ENCODE measurements at places on chromosomes 2 and 18.

- no peak for DNase-seq
Measured at GRCh38 chr2:127397568-127398238, 9.9 kb upstream of the MAP3K2 start.

- DNase-seq, result no peak
Measured at GRCh38 chr2:176491172-176491904, 222.1 kb downstream of the MTX2 start.

DNA sequence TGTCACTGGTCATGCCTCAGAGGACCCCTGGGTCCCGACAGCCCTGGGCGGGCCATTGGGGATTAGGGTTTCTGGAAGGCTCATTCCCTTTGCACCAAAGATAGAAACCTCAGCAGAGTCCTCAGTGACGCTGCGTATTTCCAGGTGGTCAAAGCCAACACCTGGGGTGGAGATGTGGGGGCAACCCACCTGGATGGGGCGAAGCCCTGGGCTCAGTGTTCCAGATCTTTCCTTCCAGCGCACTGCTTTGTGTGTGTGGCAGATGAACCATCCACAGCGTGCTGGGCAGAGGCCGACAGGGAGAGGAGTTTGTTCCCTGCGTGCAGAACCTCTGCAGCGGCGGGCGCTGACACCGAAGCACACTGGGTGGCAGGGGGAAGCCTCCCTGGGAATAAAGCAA, 143.9 kb downstream of the CTIF start:
- DNase-seq, result no peak

DNA sequence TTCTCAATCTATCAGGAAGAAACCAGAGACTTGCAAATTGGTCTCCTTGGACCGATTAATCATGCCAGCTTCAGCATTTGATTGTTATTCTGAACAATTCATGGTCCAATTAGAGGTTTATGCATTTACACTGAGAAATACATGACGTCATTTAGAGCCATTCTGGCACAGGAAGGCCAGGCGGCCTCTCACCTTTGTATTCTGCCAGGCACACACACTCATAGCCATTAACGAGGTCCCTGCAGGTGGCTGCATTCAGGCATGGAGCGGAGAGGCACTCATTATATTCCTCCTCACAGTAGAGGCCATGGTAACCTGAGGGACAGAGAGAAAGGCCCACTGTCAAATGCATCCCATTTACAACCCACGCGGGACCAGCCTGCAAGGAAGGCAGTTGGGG, 146.8 kb upstream of the PID1 start:
- no peak for DNase-seq

- no peak for DNase-seq
Measured at GRCh38 chr18:75253784-75254183, 43.2 kb downstream of the TSHZ1 start.

- no peak for DNase-seq
Measured at GRCh38 chr18:56224669-56225561, 413.5 kb downstream of the TXNL1 start.

DNA sequence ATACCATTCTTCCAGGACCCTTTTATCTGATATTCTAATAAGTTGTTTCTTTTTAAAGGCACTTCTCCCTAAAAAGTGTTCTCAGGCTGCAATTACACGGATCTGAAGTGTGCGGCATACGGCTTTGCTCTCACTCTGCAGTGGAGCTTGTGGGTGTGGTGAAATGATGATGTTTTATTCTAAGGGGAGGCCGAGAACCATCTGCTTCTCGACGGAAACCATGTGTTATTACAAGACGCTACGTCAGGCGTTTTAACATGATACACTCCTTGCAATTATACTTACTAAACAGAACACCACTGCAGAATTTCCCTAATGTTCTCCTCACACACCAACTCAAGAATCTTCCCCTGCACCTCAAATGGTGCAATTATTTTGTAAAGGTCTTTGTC, 34.9 kb upstream of the CTDP1 start:
- DNase-seq, result no peak

GRCh38 chr2:48715042-48715899, 40.3 kb downstream of the LHCGR start:
- no peak for DNase-seq

DNA sequence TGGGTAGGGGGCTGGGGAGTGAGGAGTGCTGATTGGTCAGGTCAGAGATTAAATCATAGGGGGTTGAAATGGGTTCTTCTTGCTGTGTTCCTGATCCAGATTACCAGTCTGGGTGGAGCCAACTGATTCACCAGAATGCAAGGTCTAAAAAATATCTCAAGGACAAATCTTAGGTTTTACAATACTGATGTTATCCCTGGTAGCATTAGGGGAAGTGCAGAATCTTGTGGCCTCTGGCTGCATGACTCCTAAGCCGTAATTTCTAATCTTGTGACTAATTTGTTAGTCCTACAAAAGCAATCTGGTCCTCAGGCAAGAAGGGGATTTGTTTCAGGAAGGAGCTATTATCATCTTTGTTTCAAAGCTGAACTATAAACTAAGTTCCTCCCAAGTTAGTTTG, 289.2 kb upstream of the KYNU start:
- no peak for DNase-seq

GRCh38 chr18:34760444-34760843, 50.3 kb downstream of the DTNA start:
- DNase-seq, result peak; percentile 37

DNA sequence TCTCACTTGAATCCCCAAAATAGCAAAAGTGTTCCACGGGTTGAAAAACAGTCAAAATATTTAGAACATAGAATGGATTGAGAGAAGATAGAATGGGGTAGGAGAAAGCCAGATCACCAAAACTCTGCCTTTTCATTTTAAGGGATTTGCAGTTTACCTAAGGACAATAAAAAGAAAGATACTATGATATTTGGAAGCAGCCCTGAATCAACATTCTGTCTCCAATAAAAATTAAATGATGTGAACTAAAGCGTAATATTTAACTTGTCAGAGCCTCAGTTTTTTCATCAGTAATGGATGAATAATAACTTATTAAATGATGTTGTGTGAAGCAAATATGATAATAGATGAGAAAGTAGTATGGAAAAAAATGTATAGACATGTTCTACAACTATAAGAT, 100.2 kb upstream of the REG3G start:
- DNase-seq, result no peak

GRCh38 chr2:119377294-119377992, 10.7 kb downstream of the DBI start:
- DNase-seq, result no peak

DNA sequence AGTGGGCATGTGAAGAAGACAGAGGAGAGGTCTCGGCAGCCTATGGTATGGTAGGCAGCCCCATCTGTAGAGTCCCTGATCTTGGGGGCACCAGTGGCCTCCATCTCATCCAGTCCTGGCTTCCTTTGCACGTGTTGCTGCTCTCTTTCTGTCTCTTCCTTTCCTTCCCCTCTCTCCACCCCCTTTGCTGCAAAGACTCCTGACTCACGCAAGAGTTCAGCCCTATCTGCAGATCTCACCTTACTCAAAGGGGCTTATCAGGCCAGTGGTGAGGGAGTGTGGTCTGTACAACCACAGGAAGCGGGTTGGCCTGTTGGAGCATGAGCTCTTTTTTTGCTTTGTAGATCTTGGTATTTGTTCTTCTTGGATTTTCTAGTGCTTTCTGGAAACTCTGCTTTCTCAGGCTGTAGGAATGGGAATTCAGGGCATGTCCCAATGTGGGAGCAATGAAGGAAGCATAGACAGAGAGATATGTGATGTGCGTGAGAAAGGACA, 14.6 kb upstream of the NT5DC4 start:
- DNase-seq, result no peak

- no peak for DNase-seq
Measured at GRCh38 chr2:179454443-179455171, 190.0 kb upstream of the SESTD1 start.

DNA sequence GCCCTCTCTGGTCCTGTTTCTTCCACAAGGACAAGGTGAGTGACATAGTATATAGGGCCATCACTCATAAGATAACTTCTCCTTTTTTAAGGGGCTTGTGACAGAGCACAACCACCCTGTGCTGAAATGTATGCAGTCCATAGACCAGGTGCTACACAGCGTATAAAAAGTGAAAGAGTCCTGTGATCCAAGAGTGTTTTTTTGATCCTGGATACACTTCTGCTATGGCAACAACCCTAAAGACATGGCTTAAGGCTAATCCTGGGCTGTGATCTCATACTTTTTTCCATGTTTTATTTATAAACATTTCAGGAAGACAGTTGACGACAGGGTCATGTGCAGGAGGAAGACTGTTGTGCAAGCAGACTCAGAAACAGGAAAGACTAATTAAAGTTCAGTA, 400.5 kb upstream of the TCF4 start:
- no peak for DNase-seq

- DNase-seq, result no peak
Measured at GRCh38 chr2:218047536-218048225, 21.4 kb upstream of the RUFY4 start.

- peak; percentile 51 for DNase-seq
Measured at GRCh38 chr2:236168110-236169080, at the start of gene GBX2. TSS of gene GBX2 (minus strand) at chr2:236168386. CDS start at chr2:236167971, 415 bp downstream.

DNA sequence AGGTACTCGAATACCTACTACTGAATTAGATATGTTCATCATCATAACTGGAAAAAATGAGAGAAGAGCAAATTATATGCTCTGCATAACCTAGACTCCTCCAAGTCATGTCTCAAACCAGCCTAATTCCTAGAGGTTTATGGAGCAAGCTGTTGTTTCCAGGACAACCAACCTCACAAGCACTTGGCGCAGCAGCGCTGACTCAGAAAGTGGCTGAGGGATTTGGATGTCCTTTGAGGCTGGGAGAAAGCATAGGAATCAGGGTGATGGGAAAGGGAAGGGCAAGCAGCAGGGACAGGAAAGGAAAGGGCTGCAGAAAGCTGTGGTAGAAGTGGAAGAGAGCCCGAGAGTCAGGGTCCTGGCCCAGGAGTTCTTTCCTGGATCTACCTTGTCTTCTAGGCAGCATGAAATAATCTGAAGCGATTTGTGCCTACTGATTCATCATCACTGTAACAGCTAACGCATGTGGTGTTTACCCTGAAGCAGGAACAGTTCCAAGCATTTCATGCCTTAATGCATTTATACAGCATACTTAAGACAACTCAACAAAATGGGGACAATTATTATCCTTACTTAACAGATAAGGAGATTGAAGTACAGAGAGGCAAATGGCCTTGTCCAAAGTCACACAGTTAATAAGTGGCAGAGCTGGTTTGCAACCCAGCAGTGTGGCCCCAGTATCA, 3.7 kb downstream of the PLEK start:
- DNase-seq, result no peak

DNA sequence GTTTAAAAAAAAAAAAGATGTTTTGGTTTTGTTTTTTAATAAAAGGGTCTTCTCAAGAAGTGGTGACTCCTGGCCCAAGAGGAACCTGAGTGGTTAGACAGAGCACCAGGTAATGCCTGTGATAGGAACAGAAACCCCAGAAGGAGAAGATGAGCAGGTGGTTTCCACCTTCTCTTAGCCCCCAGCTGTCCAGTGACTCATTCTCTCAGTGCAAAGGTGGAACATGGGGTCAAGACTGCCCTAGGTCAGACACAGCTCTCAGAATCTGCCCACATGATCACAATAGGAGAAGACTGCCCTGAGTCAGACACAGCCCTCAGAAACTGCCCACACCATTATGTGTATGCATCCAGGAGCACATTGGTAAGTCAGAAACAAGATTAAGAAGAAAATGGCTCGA, 61.8 kb downstream of the TBC1D8 start:
- no peak for DNase-seq

DNA sequence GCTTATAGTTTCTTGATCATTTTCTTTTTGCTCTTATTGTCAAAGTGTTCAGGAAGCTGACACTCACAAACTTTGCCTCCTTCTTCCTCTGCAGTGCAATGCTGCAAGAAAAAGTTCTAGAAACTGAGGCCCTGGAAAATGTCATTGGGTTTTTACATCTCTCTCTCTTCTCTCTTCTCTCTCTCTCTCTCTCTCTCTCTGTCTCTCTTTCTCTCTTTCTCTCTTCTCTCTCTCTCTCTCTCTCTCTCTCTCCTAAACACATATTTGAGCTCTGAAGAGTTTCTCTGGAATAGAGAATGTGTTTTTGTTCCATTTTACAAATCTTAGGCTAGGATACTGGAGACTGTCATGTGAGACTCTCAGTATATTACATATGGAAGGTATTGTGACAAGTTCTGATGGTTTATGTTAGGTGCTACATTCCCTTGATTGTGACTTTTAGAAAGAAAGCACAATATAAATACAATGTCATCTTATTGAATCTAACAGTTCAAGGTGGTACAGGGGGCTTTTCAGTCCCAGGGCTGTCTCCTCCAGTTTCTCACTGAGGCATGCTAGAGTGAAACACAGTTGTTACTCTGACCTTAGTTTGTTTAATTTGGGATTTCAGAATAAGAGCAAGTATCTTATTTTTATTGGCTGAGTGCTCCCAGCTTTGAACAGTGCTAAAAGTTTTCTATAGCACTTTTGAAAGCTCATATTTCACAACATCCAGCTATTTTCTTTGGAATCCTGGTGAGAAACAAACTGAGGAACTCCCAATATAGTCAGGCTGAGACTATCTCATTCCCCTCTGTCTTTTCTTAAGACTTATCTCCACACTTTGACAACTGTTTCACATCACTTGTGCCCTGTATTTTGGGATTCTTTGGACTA, 41.4 kb upstream of the EHBP1 start:
- no peak for DNase-seq

DNA sequence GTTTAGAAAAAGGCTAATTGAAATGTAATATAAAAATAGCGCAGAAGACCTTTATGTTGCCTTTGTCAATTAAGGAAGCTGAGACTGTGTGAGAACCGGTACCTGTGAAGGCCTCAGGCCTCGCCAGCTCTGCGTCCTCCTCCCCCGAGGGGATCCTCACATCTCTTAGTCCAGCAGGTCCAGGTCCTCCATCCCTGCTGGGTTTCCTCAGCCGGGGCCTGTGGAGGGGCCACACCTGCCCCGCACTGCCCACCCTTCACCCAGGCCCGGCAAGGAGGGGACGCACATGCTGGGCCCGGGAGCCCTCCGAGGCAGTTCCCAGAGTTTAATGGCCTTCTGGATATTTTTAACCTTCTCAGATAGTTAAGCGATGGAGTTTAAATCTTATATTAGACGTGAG, 3.5 kb downstream of the KCNG2 start:
- DNase-seq, result no peak
